Stimulated activated CD8-positive, alpha-beta memory T cell treated with anti-CD3 and anti-CD28 coated beads, Interleukin-15, amount 100 ng/mL, for 4 hours (primary cell): ENCODE measurements at places on chromosomes 6 and 20.

DNA sequence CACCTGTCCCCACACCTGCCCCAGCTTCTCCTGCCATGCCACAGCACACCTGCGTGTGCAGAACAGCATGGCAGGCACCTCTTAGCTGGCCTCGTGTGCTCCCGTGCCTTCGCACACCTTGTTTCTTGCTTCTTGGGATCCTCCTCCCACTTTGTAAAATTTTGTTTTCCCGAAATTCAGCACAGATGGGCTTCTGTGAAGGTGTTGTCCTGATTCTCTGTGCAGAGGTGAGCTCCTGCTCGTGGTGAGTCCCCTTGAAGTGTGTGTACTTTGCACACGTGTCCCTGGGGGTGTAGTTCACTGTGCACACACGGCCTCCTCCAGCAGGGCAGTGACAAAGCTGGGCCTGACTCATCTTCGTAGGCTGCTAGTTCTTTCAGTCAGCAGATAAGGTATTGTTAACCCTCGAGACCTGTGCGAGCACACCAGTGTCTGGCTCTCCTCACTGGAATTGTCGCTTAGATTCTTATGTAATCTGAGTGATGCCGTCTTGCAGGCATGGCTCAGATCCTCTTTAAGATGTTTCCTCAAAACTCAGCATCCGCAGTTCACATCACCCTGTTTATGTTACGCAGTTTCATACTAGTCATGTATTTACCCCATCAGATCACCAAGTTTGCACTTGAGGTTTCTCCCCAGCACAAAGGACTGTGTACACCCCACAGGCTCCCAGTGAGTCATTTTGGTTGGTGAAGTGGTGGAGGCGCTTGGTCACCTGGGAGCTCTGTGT lies 77.7 kb downstream of the CDYL start:
- DNase-seq, result no peak

DNA sequence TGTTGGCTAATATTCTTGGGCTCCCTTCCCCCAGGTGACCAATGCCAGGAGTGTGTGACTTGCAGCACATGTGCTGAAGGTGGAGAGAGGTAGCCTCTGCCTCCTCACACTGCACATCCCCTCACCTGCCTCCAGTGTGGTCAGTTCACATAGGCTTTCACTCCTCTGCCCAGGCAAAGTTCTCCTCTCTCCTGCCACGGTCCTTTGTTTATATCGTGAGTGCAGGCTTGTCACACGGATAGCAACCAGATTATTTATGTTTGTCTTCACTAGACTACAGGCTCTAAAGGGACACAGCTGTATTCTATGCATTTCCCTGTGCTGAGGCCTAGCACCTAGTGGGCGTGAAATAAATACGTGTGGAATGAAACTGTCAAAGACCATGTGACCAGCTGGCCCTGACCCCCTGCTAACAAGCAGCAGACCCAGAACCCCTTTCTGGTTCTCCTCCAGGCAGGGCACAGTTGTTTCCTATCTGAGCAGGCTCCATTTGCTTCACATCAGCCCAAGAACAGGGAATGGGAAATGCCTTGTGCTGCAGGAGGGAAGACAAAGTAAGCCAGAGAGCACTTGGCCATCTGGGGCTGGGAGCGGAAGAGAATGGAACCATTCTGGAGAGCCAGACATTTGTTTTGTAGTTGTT lies 42.3 kb downstream of the UNC5CL start:
- no peak for DNase-seq

DNA sequence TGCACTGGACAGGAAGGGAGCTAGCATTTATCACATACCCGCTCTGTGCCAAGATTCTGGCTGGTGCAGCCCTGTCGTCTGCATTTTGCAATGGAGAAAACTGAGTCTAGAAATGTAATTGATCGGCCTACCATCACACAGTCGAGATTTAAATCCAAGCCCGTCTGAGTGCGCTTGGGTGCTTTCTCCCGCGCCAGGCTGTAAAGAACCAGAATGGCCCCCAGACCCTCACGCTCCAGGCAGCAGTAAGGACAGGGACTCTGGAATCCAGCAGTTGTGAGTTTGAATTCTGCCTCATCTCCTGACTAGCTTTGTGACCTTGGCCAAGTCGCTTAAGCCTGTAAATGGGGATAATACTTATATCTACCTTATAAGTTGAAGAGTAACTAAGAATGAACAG lies 10.8 kb downstream of the DYNLRB1 start:
- no peak for DNase-seq

GRCh38 chr6:36387440-36388303 lies at the start of gene ETV7:
Gene ETV7 (minus strand): TSS chr6:36387669. CDS start chr6:36387541, 128 bp downstream.
- DNase-seq, result peak; percentile 54

DNA sequence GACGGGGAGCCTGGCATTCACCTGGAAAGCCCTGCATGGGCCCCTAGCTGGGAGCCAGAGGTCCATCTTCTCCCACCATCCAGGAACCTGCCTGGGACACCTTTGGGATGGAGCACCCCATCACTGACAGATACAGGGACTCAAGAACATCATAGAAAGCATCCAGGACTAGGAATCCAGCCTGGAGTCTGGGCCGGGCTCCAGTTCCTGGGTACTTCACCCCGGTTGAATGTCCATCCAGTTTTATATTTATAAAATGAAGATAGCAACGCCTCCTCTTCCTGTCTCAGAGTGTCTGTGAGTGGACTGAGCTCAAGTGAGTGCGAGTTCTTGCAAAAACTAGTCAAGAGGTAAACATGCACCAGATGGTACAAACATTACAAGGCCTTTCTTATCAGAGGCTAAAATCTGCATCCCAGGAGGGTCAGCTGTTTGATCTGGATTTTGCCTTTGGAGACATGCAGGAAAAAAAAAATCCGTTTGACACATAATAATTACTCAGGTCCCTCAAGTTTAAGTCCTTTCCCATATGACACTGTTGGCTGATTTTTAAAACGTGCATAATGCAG lies 27.4 kb downstream of the ZC3H12D start:
- no peak for DNase-seq

- no peak for DNase-seq
Observed at GRCh38 chr20:4632876-4633275, 88.8 kb upstream of the PRND start.

- DNase-seq, result no peak
Observed at GRCh38 chr6:28224131-28225055, 682 bp upstream of the ZSCAN9 start.

DNA sequence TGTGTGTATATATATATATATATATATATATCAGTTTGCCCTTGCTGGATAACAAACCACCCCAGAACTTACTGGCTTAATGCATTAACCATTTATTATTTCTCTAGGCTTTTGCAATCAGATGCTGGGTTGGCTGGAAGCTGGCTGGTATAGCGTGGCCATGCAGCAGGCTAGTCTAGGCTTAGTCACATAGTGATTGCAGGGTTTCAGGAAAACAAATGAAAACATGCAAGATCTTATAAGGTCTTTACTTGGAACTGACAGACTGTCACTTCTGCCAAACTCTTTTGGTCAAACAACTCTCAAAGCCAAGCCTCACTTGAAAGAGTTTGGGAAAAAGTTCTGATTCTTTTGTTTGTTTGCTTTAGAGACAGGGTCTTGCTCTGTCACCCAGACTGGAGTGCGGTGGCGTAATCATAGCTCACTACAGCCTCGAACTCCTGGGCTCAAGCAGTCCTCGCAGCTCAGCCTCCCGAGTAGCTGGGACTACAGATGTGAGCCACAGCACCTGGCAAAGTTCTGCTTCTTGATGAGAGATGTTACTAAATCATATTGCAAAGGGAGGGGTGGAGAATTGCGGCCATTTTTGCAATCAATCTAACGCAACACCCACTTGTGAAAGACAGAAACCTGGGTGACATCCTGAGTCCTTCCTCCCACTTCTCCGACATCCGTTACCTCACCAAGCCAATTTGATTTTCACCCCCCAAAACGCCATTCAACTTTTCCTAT lies 74.6 kb upstream of the RNF24 start:
- DNase-seq, result no peak

GRCh38 chr6:111796310-111796918 lies 76.8 kb downstream of the FYN start:
- DNase-seq, result no peak

- no peak for DNase-seq
Observed at GRCh38 chr6:88114838-88115237, 51.3 kb downstream of the CNR1 start.

DNA sequence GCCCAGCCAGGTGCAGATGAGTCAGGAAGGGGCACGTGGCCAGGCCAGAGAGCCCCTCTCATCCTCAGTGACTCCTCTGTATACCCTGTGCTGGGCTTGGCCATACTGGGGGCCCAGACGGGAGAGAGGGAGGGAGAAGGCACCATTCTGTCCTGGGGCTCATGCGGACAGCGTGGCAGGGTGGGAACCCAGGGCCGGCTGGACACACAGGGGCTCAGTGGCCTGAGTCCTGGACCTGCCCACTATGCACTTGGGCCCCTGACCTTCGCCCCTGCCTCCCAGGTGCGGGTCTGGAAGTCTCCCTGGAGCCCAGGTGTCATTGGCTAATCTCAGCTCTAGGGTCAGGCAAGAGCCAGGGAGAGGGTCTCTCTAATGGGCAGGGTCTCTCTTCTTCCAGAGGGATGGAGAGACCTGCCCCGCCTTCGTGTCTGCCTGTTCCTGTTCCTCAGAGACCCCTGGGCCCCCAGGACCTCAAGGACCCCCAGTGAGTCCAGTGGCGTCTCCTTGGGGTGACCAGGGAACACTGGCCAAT lies 27.7 kb downstream of the COL20A1 start:
- DNase-seq, result no peak

- no peak for DNase-seq
Observed at GRCh38 chr20:63268256-63268655, 4.4 kb upstream of the ARFGAP1 start.

DNA sequence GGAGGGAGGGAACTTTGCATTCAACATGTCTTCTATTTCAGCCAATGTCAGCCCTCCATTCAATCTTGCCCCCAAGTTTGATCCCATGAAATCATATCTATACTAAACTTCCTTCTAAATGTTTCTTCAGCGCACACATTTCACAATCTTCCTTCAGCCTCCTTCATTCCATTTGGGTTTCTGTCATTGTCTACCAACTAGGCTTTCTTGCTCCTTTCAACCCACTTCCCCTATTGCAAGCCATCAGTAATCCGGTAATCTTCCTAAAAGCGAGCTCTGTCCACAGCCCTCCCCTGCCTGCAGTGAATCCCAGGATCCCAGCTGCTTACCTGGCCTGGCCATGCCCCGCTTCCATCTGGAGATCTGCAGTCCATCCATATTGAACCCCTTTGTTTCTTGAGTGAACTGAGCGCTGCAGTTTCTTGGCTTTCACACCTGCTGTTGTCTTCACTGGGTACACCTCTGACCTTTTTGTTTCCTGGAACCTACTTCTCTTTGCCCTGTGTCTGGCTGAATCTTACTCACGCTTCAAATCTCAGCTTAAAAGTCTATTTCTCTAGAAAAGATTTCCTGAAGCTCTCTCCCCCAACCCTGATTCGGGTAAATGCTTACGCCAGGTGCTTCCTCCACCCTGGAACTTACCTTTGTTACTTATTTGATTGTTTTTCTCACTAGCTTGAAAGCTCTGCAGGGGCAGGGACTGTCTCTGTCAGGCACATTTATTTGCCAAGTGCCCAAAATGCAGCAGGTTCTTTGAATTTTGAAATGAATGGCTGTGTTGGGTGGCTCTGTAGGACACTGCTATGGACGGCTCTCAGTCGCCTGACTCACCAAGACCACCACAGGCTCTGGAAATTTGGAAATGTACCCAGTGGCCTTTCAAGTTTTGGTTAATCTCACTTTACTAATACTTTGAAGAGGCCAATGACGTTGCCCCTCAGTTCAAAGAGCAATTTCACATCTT lies 50.3 kb downstream of the ADTRP start:
- no peak for DNase-seq

- no peak for DNase-seq
Observed at GRCh38 chr6:170206317-170206621, 84.6 kb downstream of the DLL1 start.

GRCh38 chr6:81475646-81476045 lies 276.8 kb downstream of the TENT5A start:
- no peak for DNase-seq

GRCh38 chr6:170265655-170266054 lies 25.2 kb downstream of the DLL1 start:
- no peak for DNase-seq

GRCh38 chr6:132648356-132648755 lies 10.6 kb downstream of the TAAR1 start:
- DNase-seq, result no peak

DNA sequence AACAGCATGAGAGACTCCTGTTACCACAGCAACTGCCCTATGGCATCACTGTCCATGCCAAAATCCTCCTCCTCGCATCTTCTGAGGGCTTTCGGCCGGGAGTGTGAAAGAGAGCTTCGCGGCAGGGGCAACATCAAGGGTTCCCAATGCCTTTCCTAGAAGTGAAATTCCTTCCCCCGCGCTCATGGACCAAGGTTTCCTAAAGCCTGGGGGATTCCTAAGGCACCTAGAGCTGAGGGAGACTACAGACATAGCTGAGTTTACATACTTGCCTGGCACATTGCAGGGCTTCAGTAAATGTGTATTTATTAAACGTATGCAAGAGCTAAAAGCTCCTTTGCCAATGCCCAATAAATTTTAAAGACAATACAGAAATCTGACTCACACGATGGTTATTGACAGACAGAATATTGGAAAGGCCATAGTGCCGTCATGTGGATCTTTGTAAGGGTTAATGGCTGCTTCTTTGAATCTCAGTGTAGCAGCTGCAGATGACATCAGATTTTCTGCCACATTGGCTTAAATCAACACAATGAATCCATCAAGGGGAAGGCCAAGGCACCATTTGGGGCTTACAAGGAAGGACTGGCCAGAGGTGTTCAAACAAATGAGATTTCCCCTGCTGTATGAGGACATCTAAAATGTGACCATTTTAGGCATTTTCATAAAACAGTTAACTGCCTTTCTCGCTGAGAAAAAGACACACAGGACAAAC lies 281.2 kb upstream of the JARID2 start:
- no peak for DNase-seq

DNA sequence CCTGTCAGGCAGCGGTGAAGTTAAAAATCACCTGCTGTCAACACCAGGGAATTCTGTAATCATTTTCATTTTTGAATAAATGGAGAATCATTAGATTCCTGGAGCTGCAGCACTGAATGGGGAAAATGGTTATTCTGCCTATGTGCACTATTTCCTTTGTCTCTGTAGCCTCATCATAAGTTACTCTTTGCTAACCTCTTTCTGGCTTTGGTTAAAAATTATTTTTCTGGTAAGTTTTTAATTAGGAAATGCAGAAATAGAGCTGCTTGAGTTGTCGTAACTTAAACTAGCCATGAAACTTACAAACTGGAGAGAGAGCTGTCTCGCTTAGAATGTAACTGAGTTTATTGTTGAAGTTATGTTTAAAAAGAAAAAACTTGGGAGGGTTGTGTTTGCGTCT lies 28.8 kb downstream of the ZFAND3 start:
- DNase-seq, result no peak

- no peak for DNase-seq
Observed at GRCh38 chr20:17520583-17520982, 10.6 kb downstream of the BFSP1 start.

DNA sequence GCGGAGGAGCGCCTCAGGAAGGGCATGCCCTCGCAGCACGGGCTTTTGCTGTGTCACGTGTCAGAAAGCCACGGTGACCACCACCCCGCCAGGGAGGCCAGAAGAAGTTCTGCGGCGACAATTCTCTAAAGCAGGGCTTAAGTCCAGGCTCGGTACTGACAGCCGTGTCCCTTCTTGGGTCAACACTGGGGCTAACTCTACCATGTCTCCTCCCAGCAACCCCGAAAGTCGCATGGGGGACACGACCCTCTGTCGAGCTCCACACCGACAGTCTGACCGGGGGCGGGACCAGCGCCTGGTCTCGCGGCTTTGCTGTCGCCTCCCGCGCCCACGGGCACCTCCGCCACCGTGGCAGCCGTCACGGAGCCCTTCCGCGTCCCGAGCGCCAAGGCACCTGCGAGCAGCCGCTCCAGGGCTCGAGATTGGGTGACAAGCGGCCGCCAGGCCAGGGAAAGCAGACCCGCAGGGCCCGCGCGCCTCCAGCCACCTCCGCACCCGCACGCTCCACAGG lies 534 bp downstream of the NANP start:
- DNase-seq, result peak; percentile 2
